ENCODE measurements at places on chromosomes 3 and 15.

DNA sequence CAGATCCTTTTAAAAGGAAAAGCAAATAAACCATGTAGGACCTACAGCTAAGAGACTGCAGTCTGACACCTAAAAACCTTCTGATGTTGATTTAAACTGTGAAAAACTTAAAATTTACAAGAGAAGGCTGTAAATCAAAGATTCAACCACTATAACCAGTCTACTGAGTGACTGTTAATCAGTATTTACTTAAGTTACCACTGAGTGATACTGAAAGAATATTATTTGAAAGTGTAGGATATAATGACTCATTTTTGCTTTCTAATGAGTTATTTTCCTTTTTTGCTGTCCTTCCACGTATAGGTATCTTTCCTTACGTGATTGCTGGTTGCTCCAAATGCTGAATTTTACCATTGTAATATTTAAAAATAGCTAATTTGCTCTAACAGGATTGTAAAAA lies 44.6 kb downstream of the RFX7 start:
- no peak for DNase-seq

DNA sequence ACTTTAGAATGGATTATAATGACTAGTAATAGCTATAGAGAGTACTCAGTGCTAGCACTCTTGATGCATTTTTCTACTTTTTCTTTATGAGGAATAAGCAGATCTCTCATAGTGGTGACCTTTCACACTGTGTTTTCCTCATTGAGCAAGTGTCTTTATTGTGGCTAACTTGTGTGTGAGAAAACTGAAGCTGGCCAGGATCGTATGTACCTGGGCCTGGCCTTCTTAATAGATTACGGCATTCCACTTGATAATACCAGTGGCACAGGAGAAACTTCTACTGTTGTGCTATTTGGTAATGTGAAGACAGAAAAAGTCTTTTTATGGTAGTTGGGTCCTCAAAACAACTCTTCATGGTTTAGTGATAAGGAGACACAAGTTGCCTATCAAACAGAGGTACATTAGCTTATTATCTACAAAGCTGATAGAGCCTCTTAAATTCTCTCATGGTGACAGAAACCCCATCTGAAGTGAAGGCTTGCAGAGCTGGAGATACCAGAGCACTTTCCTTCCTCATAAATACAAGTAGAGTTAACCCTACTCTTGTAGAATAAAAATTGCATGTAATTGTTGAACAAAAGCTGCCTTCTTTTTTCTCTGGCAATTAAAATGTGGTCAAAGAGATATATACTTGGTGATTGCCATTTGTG lies 64.6 kb downstream of the LYSMD4 start:
- no peak for DNase-seq

DNA sequence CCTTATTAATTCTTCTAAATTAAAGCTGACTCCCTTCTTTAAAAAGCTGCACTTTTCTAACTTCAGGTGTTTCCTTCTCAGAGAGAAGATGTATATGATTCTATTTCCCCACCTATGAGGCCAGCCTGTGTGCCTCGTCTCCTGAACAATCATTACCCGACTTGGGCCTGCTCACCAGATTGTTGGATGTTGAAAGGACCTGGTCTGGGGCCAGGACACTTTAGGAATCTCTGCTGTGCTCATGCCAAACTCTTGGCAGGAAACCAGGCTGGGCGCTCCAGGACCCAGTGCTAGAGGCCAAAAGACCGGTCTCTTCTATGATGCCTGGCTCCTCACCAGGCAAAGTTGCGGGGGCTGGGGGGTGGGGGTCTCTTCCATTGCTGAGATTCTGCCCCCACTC lies 16.9 kb upstream of the LRRC31 start:
- no peak for DNase-seq

DNA sequence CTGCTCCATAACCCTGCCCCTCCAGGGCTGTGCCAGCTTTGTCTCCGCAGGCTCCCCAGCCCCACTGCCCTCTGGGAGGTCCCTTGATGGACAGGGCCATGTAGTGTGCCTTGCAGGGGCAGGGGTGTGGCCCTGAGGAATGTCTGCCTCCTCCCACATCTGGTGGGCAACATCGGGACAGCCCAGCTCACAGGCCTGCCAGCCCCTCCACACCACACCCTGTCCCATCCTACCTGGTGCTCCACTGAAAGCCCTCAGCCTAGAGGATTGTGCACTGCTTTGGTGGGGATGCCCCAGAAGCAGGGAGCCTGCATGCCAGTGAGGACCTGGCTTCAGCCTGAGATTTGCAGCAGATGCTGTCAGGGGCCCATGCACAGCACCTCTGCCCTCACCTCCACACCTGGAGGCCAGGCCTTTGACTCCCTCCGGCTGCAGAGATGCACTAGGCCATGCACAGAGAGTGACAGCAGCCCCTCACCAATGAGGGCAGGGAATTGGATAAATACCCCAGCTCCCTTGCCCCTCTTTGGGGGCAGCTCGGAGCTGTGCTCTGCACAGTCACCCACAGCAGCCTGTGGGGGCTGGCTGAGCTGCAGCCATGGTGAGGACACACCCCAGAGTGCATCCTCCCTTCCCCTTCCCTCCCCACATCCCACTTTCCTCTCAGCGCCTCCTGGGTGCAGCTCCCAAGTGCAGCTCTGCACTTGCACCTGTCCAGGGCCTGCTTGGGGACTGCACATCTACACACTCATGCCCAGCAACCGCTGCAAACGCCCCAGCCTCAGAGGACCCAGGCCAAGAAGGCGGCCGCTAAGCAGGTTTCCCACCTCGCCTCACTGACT lies 2.7 kb downstream of the C3orf22 start:
- no peak for DNase-seq

- no peak for DNase-seq
Measured at GRCh38 chr15:45728641-45729040, 93.8 kb downstream of the SQOR start.

DNA sequence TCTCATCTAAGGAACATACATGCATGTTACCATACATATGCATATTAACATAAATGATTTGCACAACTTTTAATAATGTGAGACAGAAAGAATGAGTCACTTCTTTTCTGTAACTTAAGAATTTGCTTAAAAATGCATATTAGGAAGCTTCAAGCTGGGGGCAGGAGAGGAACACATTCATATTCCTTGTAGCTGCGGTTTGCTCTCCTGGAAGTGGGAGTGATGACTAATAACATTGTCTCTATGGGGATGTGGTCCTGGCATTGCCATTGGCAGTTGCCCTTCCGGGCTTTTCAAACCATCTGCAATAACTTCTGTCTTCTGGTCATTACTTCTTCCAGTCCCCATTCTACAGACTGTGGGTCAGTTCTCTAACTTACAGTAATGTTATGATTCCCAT lies 15.6 kb downstream of the CHST2 start:
- no peak for DNase-seq

All from stimulated activated CD4-positive, alpha-beta T cell treated with anti-CD3 and anti-CD28 coated beads, Interleukin-2, amount 100 ng/mL, for 4 hours (primary cell).